ENCODE measurements at places on chromosomes 13 and 19. TPM values are rescaled to one million over a fixed set of nuclear protein-coding genes. Genes with fewer than 3 reads are reported as not detected.

GRCh38 chr13:68846663-68847062 is 1261.0 kb upstream of the ATXN8OS start:
- no peak for DNase-seq

- DNase-seq: no peak
These were observed 75.9 kb downstream of the FRY start for GRCh38 chr13:32107474-32107873.

DNA sequence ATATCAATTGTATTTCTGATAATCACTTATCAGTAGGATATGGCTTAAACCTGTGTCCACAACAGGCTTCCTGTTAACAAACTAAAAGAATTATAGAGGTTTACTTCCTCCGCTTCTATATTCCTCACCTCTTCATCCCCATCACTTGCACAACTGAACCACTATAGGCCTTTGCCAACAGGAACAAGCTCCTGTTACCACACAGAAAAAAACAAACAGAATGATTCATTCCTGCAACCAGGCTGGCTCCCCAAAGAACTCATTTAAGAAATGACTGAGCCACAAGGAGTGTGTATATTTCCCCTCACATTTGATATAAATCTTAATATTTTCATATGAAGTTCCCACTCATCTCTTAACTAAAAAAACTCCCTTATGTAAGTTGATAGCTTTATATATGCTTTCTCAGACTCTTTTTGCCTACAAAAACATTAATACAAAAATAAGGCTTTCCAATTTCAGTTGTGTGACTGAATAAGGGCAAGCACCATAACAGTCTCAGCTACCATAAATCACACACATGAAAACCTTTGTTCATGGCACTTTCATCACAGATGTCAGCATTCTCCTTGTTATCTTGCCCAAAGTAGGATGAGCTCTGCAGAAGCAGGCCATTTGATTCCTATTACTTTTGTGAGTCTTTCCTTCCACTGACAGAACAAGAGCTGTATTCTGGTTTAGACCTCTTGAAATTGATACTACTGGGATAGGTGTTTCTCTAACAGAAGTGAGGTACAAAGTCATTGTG is 366.8 kb downstream of the SLITRK1 start:
- no peak for DNase-seq

- DNase-seq: peak; percentile 76
These were observed 6.7 kb upstream of the PLIN4 start for GRCh38 chr19:4524808-4525562.

GRCh38 chr13:97100821-97101220 is 106.5 kb upstream of the OXGR1 start:
- DNase-seq: no peak

Gene FCHO1
- 93.9 TPM for total RNA-seq

Gene APC2
- 0.02 TPM for total RNA-seq
